ENCODE measurements at places on chromosomes 11 and 22. TPM values are rescaled to one million over a fixed set of nuclear protein-coding genes. Genes with fewer than 3 reads are reported as not detected.

- H3K27ac ChIP-seq, result peak overlapping the region; percentile 39
- no peaks in the 10 kb centered on the region for H3K36me3 ChIP-seq
- no peaks in the 10 kb centered on the region for H3K27me3 ChIP-seq
- peak overlapping the region; percentile 68 for H3K4me3 ChIP-seq
- peak; percentile 51 for DNase-seq
These were observed 3.4 kb downstream of the CCDC89 start for GRCh38 chr11:85682330-85683305.

BEST1 gene
- total RNA-seq, result 1.7 TPM

RASSF10 gene
- total RNA-seq, result not detected

GRCh38 chr11:18775492-18776292 is 15.9 kb downstream of the PTPN5 start:
- DNase-seq, result no peak
- no peaks in the 10 kb centered on the region for H3K4me1 ChIP-seq
- no peaks in the 10 kb centered on the region for H3K27me3 ChIP-seq
- H3K36me3 ChIP-seq, result no peaks in the 10 kb centered on the region

SESN3 gene
- total RNA-seq, result 8.8 TPM

DNA sequence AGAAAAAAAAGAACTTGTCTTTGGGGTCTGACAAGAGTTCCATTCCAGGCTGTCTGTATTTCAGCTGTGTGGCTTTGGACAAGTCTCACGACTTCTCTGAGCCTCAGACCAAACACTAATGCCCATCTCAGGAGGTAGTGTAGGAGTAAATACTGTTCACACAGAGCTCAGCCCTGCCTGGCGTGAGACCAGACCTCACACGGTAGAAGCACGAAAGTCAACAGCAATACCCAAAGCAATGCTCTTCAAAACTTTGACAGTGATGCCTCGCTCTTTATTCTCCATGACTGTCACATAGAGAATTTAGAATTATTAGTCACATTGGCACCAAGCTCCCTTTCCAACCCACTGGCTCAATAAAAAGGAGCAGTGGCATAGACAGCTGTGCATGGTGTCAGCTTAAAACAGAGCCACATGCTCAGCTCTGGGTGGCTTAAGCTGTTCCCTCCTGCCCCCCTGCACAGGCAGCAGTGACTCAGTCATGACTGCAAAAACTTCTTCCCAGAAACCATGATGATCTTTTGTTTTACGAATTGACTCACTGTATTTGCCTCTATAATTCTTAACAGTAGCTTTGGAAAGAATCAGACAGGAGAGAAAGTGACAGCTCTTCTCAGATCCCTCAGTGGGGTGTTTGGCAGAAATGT is 74.0 kb upstream of the PHF21B start:
- DNase-seq, result no peak
- H3K4me1 ChIP-seq, result no peaks in the 10 kb centered on the region
- H3K36me3 ChIP-seq, result no peaks in the 10 kb centered on the region
- peaks cover 7% of the 10 kb centered on the region for H3K27me3 ChIP-seq
- H3K4me3 ChIP-seq, result no peak overlapping the region

C11orf91 gene
- not detected for total RNA-seq

NLRX1 gene
- 21.3 TPM for total RNA-seq

HSPB2 gene
- 1.5 TPM for total RNA-seq

Data from gastrocnemius medialis (tissue), 4 donors.